ENCODE measurements at places on chromosomes 12 and 14.

GRCh38 chr12:55720894-55721444 is 776 bp downstream of the RDH5 start:
- DNase-seq: no peak

DNA sequence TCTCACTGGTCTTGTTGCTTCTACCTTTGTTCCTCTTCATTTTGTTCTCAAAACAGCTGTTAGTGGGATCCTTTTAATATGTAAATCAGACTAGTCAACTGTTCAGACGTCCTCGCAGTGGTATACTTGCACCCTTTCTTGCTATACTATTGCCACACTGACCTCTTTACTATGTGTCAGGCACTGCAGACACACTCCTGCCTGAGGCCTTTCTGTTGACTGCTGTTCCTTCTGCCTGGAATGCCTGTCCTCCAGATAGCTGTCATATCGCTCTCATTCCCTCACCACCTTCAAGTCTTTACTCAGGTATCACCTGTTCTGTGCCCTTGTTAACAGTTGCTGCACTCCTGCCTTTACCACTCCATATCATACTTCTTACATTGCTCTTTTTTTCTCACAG is 90.0 kb upstream of the TMEM263 start:
- DNase-seq: no peak

DNA sequence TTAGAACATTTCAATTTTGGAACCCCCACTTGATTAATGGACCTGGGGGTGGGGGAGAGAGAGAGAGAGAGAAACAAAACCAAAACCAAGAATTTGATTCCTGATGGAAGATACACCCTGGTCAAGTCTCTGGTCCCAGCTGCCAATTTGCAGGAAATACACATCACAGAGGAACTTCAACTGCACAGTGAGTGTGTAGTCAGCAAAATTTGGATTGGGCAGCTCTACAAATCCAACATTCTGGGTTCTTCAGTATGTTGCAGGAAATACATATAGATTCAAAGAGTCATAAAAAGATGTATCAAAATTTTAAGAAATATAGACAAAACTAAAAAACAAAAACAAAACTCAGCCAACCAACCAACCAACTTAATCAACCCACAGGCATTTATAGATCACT is 17.4 kb downstream of the DNAH10 start:
- DNase-seq: no peak

GRCh38 chr14:39265806-39266524 is 32.2 kb downstream of the MIA2 start:
- DNase-seq: no peak

- no peak for DNase-seq
Measured at GRCh38 chr14:90276646-90277367, 20.5 kb downstream of the PSMC1 start.

- no peak for DNase-seq
Measured at GRCh38 chr12:103668520-103668919, 81.4 kb downstream of the STAB2 start.

- no peak for DNase-seq
Measured at GRCh38 chr12:51746416-51746815, 102.1 kb downstream of the FIGNL2 start.

DNA sequence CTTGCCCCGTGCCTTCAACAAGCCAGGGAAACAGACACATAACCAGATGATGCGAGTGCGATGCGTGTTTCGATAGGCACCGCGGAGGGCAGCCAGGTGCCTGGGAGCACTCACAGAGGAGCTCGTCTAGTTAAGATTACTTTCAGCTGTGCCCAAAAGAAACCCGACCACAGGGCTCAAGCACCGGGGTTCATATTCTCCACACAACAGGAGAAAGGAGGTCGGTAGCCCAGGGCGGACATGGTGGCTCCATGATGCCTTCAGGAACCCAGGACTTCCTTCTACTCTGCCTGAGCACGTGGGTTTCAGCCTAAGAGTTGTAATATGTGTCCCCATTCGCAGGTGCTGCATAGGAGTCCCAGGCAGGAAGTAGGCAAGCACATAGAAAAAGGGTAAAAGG is 53.7 kb upstream of the DDX11 start:
- DNase-seq: no peak

DNA sequence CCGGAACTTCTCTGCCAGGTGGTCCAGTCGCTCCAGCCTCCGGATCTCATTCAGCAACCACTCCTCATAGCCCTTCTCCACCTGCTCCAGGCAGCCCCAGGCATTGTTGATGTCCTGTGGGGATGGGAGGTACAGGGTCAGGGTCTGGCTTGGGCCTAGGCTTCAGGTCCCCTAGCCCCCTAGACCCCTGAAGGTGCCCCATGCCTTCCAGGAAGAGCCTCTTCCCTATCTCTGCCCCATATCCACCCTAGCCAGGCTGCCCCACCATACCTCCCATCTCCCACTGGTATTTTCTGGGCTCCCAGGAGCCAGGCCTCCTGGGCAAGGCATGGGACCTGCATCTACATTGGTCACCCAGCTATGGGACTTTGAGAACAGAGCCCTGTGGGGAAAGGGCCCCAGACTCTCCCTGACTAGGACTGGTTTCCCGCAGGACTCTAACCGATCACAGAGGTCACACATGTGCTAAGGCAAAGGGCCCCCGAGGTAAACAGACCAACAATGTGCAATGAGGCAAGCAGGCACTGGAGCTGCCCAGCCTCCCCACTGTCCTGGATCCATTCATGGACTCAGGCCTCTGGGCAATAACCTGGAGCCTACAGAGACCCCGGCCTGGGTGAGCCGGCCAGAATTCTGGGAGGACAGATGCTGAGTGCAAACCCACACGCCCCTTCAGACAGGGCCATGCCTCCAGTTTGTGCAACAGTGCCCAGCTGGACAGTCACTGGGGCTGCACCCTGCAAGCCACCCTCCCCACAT is 88.8 kb downstream of the ACTN1 start:
- no peak for DNase-seq

GRCh38 chr12:1058423-1058822 is 67.4 kb downstream of the ERC1 start:
- no peak for DNase-seq

DNA sequence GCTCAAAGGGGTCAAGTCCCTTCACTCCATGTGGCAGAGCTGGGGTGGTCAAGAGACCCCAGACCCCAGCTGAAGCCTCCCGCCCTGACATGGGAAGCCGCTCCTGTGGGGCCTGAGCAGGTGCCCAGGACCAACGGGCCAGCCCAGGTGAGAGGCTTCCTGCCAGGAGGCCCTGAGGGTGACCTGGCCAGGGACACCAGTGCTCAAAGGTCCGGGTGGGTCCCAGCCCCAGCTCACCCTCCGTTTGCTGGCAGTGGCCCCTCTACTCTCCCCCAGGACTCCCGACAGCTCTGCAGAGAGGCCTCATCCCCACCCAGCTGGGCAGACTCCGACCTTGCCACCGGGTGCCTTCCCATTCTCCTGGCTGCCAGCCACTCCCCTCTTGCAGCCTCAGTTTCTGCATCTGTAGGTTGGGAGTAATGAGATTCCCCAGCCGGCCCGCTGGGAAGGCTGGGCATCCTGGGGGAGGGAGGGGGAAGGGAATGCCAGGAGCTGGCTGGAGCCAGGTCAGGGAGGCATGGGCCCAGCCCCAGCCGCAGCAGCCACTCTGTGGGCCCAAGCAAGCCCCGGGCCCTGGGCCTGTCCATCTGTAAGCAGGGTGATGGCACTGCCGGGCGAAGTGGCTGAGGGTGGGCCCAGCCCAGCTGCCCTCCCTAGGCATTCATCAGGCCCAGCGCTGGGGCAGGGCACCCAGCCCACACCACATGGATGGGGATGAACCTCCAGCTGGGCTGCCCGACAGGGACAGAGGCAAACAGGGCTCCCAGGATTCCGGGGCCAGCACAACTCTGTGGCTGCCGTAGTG is 10.3 kb upstream of the INF2 start:
- DNase-seq: no peak

GRCh38 chr12:104928036-104928745 is 29.9 kb downstream of the SLC41A2 start:
- no peak for DNase-seq

GRCh38 chr14:99879401-99880295 is 86.4 kb downstream of the EML1 start:
- no peak for DNase-seq

DNA sequence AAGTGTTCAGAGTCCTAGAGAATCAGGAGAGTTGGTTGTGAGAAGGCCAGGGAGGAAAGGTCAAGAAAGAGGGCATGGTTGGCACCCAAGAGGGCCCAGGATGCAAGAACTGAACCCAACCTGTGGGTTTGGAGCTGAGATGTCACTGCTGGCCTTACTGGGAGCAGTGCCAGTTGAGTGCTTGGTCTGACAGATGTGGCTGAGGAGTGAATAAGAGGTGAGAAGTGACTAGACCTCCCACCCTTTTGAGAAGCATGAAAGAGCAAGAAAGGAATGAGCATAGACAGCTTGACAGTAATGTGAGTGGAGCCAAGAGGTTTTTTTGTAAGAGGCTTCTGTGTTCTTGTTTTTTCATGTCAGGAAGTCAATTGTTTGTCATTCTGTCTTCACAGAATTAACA is 95.3 kb downstream of the FGD4 start:
- no peak for DNase-seq

DNA sequence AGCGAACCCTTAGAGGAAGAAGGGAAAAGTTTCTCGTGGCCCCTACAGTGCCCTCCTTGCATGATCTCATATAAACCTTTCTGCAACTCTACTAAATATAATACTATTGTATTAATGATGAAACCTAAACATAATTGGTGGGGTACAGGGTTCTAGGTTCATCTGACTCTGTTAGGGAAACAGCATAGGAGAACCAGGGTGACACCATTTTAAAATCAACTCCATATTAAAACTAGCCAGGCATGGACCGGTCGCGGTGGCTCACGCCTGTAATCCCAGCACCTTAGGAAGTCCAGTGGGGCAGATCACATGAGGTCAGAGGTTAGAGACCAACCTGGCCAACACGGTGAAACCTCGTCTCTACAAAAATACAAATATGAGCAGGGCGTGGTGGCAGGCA is 15.0 kb upstream of the RND1 start:
- no peak for DNase-seq

DNA sequence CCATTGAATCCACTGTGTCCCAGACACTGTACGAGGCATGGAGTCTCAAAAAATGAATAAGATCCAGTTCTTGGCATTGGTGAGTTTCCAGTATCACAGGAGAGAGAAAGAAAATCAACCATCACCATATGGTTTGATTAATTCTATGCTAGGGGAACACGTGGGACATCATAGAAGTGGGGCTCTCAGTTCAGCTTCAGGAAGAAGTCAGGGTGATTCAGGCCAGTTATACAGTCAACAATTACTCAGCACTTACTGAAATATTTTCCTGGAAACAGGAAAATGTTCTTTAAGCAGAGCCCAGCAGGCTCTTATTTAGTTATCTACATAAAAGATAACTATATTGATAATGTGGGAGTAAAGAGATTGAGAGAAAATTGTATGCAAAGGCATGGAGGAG is 407.2 kb downstream of the NOVA1 start:
- no peak for DNase-seq

GRCh38 chr12:78284417-78284816 is 453.7 kb downstream of the NAV3 start:
- no peak for DNase-seq

GRCh38 chr14:43042408-43042807 is 1435.7 kb downstream of the LRFN5 start:
- no peak for DNase-seq

GRCh38 chr12:15272376-15272775 is 49.9 kb upstream of the PTPRO start:
- no peak for DNase-seq

GRCh38 chr12:89770391-89770790 is 61.8 kb upstream of the ATP2B1 start:
- DNase-seq: no peak

GRCh38 chr14:83085136-83085535 is 1551.5 kb upstream of the SEL1L start:
- DNase-seq: no peak

- no peak for DNase-seq
Measured at GRCh38 chr14:51447411-51447810, 204.3 kb upstream of the FRMD6 start.

GRCh38 chr12:113092607-113093408 is 36.3 kb downstream of the DTX1 start:
- DNase-seq: no peak

GRCh38 chr14:95195031-95195430 is 37.7 kb upstream of the DICER1 start:
- no peak for DNase-seq

DNA sequence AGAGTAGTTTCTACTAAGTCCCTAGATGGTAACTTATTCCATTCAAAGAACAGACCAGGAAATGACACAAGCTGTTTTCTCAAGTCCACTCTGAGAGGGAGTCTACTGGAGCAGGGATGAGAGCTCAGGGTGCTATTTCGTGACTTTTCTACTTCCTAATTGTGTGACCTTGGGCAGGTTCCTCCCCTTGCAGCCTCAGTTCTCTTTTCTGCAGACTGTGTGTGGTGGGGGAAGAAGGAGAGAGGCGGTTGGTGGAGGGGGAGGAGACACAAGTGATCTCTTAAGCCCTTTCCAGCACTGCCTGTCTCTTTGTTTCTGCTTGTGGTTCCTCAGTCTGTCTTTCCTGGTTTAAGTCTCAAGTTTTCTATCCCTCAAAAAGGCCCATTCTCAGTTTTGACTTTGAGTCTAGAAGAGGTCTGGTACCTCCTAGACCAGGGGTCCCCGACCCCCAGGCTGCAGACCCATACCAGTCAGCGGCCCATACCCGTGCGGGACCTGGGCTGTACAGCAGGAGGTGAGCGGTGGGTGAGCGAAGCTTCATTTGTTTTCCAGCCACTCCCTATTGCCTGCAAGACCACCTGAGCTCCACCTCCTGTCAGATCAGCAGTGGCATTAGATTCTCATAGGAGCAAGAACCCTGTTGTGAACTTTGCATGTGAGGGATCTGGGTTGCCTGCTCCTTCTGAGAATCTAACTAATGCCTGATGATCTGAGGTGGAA is 10.7 kb downstream of the FGF6 start:
- no peak for DNase-seq

DNA sequence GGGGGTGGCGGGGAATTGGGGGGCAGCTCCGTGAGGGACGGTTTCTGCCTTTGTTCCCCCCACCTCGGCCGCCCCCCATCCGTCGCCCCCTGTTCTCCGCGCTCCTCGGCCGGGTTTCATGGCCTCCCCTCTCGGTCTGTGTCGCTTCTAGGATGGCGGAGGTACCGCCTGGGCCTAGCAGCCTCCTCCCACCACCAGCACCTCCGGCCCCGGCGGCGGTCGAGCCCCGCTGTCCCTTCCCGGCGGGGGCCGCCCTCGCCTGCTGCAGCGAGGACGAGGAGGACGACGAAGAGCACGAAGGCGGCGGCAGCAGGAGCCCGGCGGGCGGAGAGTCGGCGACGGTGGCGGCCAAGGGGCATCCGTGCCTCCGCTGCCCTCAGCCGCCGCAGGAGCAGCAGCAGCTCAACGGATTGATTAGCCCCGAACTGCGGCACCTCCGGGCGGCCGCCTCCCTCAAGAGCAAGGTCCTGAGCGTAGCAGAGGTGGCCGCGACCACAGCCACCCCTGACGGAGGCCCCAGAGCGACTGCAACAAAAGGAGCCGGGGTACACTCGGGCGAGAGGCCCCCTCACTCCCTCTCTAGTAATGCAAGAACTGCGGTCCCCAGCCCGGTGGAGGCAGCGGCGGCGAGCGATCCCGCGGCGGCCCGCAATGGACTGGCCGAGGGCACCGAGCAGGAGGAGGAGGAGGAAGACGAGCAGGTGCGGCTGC is 575 bp downstream of the NAA30 start:
- DNase-seq: no peak

GRCh38 chr12:92271341-92271740 is 125.7 kb upstream of the BTG1 start:
- DNase-seq: no peak

Data from activated CD4-positive, alpha-beta T cell treated with anti-CD3 and anti-CD28 coated beads, Interleukin-2, amount 50 U/mL, for 24 hours (primary cell).